ENCODE measurements at places on chromosomes 13 and 19.

DNA sequence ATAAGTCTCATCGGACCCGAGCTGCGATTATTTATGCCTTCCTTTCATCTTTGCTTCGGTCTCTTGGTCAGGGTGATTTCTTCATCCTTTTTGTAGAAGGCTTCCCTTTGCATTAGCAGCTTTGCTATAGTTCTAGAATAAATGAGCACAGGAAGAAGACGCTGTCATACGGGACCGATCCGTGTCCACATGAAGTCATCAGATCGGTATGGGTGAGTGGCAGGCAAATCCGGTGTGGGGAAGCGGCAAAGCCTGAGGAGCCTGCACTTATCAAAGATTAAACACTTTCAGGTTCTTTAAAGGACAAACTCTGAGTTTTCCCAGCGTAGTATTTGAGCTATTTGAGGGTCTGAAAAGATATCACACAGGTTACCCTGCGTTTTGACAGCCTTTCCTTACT is 119.3 kb downstream of the IRS2 start:
- DNase-seq: no peak

DNA sequence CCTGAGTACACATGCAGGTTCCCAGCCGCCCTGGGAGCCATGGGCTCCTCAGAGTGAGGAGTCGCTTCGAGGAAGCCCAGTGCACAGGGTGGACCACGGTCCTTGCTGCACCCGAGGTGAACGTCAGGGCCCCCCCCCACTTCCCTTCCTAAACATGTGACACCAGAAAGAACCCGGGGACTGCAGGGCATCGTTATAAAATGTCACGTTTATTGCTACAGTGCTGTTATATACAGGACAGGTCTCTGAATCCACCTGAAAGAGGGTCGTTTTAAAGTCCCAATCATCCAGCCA is 3.8 kb upstream of the UQCR11 start:
- DNase-seq: no peak

- DNase-seq: no peak
Measured at GRCh38 chr13:27374126-27374613, 50.2 kb upstream of the GTF3A start.

- DNase-seq: no peak
Measured at GRCh38 chr13:30711375-30711774, 24.0 kb upstream of the ALOX5AP start.

- no peak for DNase-seq
Measured at GRCh38 chr19:8611391-8611876, 919 bp upstream of the ADAMTS10 start.

GRCh38 chr13:75173457-75174356 is 308.3 kb downstream of the TBC1D4 start:
- no peak for DNase-seq

DNA sequence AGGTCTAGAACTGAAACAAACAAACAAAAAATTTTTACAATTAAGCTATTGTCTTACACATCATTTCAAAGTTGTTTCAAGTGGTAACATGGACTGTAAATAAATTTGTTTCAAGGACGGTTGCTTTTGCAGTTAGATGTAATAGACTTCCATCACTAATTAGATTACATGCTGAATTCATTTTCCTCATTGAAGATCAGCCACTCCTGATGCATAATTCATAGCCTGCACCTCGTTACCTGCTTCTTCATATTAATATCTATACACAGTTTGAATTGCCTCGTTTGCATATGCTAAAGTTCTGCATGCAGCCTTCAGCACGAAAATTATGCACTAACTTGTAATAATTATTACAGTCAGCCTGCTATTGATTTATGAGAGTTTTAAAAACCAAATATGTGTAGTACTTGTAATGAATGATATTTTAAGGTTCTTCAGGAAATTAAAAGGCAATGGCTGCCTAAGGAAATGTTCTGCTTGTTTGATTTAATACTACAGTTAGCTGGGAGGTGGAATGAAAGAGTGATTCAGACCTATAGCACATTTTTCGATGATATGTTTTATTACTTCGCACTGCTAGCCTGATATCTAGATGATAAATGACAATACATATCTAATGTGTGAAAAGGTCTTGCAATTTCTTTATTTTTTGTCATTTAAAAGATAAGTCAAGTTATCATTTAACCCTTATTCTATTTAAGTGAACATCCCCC is 184.9 kb downstream of the DACH1 start:
- DNase-seq: no peak

DNA sequence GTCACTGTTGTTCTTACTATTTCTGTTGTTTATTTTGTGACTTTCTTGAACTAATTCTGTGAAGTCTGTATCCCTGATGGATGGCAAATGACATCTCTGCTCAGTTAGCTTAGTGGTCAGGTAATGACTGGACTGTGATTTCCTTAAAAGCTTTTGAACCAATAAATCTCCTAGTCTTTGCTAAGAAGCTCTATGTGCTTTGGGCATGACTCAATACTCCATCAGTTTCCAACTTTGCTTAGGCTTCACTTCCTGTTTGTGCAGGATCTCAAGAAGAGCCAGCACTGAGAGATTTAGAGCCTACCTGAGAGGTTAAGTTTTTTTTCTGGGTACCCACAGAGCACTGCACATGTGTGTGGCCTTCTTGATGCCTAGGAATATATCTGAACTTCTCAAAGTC is 329.7 kb upstream of the HTR2A start:
- no peak for DNase-seq

GRCh38 chr13:103430368-103430767 is 364.2 kb upstream of the SLC10A2 start:
- no peak for DNase-seq

Data from NCI-H1092 treated with DMSO at 0.1 percent for 48 hours (cell line).